NCI-H2081 (cell line): ENCODE measurements at places on chromosomes 3 and 15.

DNA sequence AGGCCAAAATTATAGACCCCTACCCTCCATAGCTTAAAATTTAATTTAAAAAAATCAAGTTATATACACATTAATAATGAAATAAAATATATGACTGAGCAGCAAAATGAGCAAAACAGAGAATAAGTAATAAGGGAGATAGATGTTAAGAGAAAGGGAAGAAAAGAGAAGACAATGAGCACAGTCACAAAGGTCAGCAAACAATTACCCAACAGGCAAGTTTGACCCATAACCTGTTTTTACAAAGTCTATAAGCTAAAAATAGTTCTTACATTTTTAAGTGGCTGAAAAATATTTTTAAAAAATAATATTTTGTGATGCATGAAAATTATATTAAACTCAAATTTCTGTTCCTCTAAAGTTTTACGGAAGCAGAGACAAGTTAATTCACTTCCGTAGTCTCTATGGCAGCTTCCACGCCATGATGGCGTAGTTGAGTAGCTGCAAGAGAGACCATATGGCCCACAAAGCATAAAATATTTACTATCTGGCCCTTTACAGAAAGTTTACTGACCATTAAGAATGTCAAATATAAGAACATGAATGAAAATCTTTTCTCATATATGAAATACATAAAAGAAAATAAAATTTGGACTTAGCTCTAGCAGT is 47.5 kb downstream of the ACAP2 start:
- no peak for DNase-seq

DNA sequence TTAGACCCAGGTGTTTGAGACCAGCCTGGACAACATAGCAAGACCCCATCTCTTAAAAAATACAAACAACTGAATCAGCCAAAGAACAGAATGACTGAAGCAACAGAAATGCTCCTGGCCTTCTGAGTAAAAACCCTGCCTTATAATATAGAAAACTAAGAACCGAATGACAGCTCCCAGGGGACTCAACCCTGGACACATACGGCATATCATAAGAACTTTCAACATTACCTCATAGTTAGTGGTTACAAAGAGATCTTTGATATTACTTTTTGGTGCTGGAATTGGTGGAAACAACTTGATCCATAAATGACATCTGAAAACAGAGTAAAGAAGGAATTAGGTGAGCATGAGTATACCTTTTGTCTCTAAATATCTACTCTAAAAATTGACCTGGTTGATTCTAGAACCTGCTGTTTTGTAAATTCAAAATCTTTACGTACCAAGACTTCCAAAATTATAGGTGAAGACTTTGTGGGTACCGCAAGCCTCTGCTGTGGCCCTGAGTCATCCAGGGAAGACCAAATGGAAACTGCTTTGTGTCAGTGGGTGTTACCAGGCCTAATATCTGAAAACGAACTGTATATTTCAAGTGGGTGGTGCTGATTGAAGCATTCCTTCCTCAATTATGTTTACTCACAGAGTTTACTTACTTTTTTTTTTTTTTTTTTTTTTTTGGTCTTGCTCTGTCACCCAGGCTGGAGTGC is 35.5 kb downstream of the IL5RA start:
- DNase-seq = no peak

GRCh38 chr3:123583561-123583960 is 1.3 kb downstream of the HACD2 start:
- no peak for DNase-seq

DNA sequence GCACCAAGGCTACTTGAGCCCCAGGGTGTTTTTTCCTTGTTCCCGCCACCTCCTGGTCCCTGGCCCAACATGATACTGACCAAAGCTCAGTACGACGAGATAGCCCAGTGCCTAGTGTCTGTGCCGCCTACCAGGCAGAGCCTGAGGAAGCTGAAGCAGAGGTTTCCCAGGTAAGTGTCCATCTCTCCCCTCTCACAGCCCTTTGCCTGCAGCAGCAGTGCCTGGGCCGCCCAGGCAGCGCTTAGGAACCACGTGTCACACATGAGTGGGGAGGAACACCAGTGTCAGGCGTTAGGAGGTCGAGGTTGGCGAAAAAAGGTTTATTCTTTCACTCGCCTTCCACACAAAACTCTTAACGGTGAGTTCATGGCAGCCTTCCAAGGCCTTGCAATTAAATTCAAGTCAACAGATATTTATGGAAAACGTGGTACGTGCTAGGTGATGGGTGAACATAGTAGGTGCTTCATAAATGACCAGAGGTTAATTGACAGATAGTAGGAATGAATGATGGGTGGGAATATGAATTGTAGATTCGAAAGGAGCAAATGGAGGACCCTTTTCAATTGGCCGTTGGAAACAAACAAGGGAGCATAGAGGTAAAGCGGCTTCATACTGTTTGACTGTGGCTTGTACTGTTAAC is 486 bp downstream of the CDIN1 start:
- DNase-seq = peak; percentile 82

GRCh38 chr3:98580401-98581386 is 12.7 kb downstream of the CPOX start:
- DNase-seq = no peak
